ENCODE measurements at places on chromosomes 6 and 20.
A peak's percentile ranks its signal among the peaks of the same experiment; 100 is the strongest.

DNA sequence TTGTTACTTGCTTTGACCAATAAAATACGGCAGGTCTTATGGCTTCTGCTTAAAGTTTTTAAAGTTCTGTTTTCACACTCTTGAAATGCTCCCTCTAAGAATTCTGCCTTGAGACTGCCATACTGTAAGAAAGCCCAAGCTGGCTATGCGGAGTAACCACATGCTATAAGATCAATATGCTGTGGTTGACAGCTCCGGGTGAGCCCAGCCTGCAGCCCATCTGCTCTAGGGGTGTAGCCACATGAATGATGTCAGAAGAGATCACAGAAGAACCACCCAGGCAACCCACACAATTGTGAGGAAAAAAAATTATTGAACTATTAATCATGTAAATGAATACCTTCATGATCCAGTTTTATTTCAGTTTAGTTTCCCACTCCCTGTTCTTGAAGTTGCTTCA lies 26.1 kb upstream of the SH3BGRL2 start:
- DNase-seq = no peak

- DNase-seq = no peak
These were observed 9.6 kb upstream of the CHRNA4 start for GRCh38 chr20:63370618-63371187.

- DNase-seq = peak; percentile 89
These were observed 24.4 kb downstream of the GRIK2 start for GRCh38 chr6:101417900-101418299.

DNA sequence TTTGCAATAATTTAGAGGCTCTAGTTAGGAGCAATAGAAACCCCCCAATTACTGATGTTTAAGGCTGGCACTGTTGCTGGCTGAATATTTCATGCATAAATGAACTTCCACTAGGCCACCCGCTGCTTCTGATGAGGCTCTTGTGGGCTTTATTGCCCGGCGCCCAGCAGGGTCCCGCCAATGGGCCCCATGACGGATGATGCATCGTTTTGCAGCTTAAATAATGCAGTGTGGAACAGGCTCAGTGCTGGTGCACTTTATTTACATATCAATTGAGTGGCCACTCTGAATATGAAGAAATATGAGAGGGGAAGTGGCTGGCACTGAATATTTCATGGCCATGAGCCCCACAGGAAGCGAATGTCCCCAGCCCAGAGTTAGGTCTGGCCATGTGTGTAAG lies 155.3 kb upstream of the MAFB start:
- peak; percentile 64 for DNase-seq

GRCh38 chr20:32249030-32249738 lies 28.3 kb upstream of the KIF3B start:
- DNase-seq = no peak

DNA sequence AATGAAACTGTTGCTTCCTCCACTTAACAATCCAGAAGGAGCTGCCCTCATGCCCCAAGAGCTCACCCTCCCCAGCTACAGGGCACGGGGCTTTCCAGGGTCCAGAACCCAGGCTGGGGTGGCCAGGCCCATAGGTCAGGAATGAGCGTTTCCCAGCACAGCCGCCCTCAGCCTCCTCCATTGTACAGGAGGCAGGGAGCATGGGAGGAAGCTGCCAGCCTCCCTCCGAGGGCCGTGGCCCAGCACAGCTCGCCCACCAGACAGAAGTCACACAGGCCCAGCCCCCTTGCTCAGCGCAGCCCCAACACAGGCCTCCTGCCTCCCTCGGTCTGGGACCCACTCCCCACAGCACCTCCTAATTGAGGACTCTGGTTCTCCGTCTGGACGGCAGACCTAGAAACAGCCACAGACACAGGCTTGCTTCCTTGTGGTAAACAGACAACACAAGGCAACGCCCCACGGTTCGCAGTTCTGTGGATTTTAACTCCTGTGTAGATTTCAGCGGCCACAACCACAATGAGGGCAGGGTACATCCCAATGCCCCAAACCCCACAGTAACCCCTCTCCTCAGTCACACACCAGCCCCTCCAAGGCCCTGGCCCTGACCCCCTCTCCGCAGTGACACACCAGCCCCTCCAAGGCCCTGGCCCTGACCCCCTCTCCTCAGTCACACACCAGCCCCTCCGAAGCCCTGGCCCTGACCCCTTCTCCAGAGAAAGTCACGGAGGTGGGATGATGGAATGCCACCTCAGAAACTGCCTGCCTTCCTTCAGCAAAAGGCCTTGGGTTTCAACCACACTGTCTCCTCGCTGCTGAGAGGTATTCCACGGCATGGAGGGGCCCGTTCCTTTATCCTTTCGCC lies 173.5 kb downstream of the DLL1 start:
- no peak for DNase-seq

All from NCI-H748 treated with DMSO at 0.1 percent for 48 hours (cell line).